ENCODE measurements at places on chromosomes 3 and 15.

GRCh38 chr3:27194861-27195483 is 174.2 kb downstream of the NEK10 start:
- peak; percentile 20 for DNase-seq

DNA sequence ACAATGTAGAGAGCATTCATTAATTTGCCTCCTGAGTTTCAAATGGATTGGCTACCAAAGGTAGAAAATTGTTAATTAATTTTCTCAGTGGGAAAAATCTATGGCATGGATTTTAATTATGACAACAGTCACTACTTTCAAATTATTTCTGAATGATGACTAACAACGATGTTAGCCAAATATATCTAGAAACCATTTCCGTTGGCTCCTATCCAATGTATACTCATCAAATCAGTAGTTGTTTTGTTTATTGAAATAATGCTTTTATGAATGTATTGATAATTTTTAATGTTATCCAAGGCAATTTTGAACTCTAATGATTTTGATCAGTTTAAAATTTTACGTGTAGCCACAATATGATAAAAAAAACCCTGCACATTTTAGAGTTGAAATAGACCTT is 333.4 kb downstream of the NAALADL2 start:
- no peak for DNase-seq

DNA sequence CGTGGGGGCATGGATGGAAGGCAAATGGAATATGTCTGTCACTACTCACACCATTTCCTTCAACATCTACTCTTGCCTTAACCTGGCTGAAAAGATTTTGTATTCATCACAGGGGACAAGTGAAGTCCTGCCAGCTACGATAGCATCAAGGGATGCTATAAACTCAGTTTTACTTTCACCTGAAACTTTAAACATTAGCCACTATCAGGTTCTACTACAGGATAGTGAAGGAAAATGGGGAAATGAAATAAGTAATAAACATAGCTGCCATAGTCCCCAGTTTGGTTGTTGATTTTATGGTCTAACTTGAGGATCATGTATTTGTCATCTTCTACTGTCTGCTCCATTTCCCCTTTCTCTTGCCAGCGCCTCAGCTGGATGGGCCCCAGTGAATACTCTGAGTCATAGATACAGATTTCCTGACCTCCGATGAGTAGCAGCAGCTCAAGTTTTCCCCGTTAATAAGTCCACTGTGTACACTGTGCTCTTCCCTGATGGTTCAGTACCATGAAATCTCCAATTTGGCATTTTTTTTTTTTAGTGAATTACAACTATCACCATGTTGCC is 338.2 kb upstream of the SLCO3A1 start:
- DNase-seq: peak; percentile 71

DNA sequence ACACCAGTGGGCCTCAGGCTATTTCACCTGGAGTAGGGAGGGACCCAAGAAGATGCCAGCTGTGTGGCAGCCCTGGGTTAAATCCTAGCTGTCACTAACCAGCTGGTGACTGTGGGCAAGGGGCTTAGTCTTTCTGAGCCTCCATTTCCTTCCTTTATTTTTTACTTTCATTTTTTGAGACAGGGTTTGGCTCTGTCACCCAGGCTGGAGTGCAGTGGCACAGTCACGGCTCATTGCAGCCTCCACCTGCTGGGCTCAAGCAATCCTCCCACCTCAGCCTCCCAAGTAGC is 108.0 kb upstream of the SMAD3 start:
- DNase-seq: no peak

DNA sequence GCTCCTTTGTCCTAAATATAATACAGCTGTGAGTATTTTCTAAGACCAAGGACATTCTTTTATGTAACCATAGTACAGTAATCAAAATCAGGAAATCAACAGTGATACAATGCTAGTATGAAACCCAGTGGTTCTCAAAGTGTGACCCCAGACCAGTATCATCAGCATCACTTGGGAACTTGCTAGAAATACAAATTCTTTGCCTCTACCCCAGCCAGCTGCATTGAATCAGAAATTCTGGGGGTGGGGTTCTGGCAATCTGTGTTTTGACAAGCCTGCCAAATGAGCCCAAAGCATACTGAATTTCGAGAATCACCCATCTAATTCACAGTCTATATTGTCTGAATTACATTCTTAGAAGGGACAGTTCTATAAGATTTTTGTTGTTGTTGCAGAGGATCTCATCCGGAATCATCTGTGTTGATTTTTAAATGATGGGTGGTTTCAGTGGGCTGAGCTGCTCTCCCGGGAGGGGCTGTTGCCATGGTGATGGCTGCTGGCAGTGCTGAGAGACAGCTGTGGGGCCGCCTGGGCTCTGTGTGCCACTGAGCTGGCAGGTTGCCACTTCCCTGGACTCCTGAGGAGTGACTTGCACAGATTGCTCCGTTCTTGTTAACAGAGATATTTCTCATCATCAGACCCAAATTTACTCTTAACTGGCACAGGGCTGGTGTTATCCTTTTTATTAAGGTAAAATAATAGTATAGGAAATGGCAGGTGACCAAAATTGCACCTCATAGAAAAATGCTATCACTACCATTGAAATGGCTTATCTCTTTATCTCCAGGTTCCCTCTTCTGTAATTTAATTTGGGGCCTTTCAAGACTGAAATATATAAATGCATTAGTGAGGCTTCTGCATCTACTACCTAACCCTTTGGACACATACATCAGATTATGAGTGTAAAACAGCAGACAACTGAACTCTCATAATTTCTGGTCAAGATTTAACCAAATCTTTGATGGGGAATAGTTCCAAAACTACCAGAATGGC is 56.5 kb downstream of the NEK11 start:
- peak; percentile 82 for DNase-seq

GRCh38 chr3:141469720-141470119 is 17.1 kb upstream of the RASA2 start:
- DNase-seq: no peak

- DNase-seq: no peak
These were observed 277 bp upstream of the DALRD3 start for GRCh38 chr3:49018707-49019006.

GRCh38 chr15:77083381-77084160 is 12.7 kb upstream of the TSPAN3 start:
- DNase-seq: peak; percentile 80

DNA sequence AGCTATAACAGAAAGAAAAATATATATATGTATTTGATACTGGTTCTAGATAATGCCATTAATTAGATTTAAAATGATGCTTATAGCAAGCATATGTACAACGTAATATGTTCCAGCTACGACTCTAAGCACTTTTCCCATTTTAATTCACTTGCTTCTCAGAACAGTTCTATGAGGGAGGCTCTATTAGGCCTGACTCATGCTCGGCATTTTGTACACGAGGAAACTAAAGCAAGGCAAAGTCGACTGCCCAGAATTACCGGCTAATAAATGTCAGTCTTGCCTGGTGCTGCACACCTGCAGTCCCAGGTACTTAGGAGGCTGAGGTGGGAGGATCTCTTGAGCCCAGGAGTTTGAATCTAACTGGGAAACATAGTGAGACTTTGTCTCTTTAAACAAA is 106.0 kb downstream of the PTPRG start:
- no peak for DNase-seq

DNA sequence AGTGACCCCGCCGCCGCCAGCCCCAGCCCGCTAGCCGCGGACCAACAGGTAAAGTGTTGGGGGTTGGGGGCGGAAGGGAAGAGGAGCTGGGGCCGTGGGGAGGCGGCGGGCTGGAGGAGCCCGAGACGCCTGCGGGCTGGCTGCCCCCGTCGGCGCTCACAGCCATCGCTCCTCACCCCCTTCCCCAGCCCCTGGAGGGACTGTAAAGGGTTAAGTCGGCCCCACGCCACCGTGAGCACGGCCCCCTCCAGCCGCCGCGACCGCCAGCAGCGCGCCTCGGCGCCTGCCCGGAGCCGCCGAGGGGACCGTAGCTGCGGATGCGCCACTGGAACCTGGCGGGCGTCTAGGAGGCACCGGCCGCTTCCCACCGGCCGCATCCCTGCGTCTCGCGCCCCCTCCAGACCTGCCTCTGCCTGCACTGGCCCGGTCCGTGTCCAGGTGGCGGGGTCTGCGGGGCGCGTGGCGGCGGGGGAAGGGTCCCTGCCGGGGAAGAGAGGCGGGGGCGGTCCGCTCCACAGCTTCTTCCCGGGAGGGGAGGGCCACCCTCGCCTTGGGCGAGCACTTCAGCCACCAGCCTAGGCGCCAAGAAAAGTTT is 522 bp downstream of the MED12L start:
- peak; percentile 60 for DNase-seq

DNA sequence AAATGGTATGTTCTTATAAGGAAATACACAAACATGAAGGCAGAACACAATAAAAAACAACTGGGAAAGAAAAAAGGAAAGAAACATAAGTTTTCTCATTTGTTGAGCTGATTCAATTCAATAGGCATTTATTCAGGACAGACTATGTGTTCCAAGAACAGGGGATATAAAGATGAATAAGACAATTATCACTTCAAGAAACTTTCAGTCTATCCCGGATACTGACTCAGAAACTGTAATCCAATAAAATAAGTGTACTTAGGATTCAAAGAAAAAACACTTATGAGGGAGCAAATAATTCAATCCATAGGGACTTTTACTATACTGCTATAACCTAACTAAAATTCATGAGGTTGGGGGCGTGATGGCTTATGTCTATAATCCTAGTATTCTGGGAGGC is 3.5 kb upstream of the POPDC2 start:
- DNase-seq: no peak

- DNase-seq: no peak
These were observed 56.3 kb downstream of the CORO2B start for GRCh38 chr15:68635141-68635540.

DNA sequence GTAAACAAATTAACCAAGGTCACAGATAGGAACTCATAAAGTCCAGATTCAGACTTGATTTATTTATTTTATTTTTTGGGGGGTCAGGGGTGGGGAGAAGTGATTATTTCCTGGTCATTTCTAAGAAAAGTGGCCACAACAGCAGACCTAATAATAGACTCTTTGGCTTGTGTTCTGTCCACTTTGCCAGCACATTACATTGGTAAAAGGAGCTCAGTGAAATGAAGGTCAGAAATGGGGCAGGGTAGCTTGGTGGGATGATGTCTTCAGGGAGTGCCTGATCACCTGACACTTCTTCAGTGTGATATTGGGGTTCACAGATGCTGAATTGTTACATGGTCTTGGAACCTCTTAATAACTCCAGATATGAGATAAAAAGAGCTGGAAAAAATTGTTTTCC is 10.1 kb downstream of the VPS8 start:
- no peak for DNase-seq

GRCh38 chr3:43128464-43128863 is 22.6 kb upstream of the POMGNT2 start:
- DNase-seq: no peak

- no peak for DNase-seq
These were observed 36.7 kb downstream of the MYH15 start for GRCh38 chr3:108473711-108474110.

- DNase-seq: no peak
These were observed 1.4 kb downstream of the NR1I2 start for GRCh38 chr3:119783255-119783654.

GRCh38 chr3:119225121-119225520 is 15.6 kb downstream of the B4GALT4 start:
- DNase-seq: no peak

GRCh38 chr15:99997112-99997651 is 263.9 kb upstream of the LYSMD4 start:
- no peak for DNase-seq

DNA sequence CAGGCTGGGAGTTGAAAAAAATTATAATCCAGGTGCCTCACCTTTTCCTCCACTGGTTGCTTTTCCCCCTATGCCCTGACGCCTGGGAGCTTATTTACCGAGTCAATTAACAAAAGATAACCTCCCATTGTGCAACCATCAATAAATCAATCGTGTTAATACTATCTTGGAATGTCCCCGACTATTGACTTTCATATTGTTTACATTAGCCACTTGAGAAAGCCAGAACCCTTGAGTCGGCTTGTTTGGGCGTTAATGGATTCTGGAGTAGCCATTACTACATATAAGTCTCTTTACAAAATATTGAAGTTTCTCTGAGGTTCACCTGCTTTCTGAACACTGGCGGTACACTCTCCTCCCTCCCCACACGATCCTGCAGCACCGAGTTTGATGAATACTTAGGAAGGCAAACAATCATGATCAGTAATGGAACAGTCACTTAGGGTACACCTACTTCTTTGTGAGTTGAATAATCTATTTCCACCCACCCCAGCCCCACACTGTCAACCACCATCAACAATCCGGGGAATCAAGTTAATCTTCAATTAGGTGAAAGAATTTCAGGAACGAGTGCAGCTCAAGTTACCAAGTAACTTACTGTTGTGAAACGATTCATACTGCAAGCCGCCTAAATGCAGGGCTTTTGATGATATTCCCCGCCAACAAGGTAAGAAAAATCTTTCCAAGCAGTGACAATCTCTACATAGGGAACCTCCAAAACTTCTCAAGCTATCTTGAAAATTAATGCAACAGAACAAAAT is 159.3 kb upstream of the NR2F2 start:
- DNase-seq: peak; percentile 20

DNA sequence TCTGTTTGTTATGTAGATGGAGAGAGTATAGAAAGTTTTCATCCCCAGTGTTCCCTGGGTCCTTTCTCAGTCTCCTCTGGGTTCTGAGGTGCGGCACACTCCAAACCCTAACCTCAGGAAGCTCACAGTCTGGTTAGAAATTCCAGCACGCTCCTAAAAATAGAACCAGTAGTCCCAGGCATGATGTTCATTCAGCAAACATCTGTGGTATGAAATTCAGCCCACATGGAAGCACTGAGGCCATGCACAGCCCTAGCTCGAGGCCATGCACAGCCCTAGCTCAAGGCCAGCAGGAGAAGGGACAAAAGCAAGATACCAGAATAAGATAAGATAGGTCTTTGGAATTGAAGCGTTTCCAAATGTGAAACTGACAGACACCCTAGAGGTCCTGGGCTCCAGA is 82.3 kb upstream of the OXTR start:
- peak; percentile 68 for DNase-seq

DNA sequence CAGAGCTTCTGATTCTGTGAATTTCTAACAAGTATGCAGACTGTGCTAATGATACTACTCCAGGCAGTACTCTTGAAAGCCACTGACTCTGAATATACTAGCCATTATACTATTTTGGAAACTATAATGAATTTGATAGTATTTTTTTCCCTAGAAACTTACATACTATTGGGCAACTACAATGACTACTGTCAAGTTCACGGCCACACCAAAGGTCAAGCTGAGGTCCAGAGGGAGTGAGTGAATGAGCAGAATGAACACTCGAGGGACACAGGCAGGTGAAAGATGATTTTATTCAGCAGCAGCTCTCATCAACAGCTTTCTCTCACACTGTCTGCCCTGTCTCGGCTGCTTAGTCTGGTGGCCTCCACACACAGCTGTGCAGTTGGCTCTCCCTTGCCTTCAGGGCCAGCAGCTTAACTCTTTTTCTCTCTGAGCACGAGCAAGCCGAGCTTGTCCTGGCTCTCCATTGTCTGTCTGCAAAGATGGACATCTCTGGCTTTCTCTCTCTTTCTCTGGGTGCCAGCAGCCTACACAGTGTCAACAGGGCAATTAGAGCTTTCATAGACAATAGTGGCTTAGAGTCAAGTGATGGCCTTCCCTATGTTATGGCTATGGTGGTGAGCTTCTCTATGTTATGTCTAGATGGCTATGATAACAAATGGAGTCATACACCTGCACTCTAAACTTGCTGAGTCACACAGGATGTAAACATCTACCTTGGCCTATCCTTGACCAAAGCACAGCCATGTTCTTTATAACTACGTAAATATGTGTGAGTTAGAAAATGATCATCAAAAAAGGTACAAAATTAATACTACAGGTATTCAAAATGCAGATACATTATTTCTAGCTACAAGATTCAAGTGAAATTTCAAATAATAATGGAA is 362.4 kb downstream of the CGGBP1 start:
- DNase-seq: no peak
